ENCODE measurements at places on chromosomes 3 and 15. TPM values are rescaled to one million over a fixed set of nuclear protein-coding genes. Genes with fewer than 3 reads are reported as not detected.

DNA sequence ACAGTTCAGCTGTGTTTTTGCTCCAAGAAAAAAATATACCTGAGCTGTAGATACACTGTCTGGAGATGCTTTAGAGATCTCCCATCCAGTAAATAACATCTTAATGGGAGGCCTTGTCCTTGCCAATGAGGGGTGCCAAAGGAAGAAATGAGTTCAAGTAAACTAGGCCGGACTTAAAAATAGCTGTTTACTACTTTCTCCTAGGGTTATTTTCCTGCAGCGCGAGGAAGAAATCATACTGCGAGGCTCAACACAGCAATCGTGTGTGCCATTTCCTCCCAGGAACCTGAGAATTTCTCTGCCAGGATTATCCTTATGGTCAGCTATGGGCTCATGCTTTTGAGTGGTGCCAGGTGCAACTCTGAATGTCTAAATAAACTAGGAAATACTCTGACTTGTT lies 71.9 kb downstream of the CMTM8 start:
- no peak for DNase-seq
- H3K27ac ChIP-seq: no peak overlapping the region
- no peaks in the 10 kb centered on the region for H3K36me3 ChIP-seq
- H3K4me3 ChIP-seq: no peak overlapping the region
- peaks cover 6% of the 10 kb centered on the region for H3K4me1 ChIP-seq
- H3K27me3 ChIP-seq: no peaks in the 10 kb centered on the region

Gene KLHL18
- total RNA-seq: 14.5 TPM

DNA sequence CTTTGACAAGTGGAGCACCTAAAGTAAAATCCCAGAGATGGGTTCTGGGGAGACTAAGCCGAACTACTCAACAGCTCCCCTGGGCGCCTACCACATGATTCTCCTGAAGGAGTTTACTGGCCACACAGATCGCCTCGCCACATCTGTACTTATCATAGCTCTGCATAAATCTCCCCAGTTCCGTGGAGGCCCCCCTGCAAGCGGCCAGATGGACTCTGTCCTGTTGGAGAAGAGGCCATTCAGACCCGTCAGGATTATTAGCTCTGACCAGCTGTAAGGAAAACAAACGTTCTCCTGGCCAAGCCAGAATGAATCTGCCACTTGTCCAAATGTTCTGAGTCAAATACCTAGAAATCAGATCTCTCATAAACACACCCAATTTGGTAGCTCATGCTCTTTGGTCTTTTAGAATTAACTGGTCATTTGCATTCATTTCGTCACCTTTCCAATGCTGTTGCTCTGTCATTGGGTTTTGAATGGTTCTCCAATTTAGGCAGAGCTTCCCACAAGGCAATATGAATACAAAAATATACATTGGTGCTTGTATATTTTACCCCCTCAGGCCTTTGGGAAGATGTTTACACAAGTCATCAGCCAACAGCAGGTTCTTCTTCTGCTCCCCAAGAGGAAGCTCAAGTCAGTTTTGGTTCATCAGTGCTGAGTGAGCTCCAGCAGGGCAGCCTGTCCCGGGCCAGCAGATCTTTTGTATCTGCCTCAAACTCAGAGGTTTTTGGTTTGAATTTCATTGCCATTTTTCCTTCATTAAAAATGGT lies 124.5 kb downstream of the THSD4 start:
- no peaks in the 10 kb centered on the region for H3K27me3 ChIP-seq
- no peak overlapping the region for H3K4me3 ChIP-seq
- DNase-seq: no peak
- H3K4me1 ChIP-seq: no peaks in the 10 kb centered on the region
- H3K36me3 ChIP-seq: no peaks in the 10 kb centered on the region
- H3K27ac ChIP-seq: no peak overlapping the region

GRCh38 chr3:188207941-188208515 lies 54.1 kb downstream of the LPP start:
- H3K4me3 ChIP-seq: no peak overlapping the region
- H3K27ac ChIP-seq: no peak overlapping the region
- H3K36me3 ChIP-seq: no peaks in the 10 kb centered on the region
- DNase-seq: peak; percentile 7

Measured in breast epithelium (tissue), 4 donors.